Anterior cingulate cortex (tissue), 58 donors: ENCODE measurements at places on chromosomes 13 and 19.

GRCh38 chr19:29415507-29415906, 110.3 kb upstream of the VSTM2B start:
- DNase-seq, result no peak

DNA sequence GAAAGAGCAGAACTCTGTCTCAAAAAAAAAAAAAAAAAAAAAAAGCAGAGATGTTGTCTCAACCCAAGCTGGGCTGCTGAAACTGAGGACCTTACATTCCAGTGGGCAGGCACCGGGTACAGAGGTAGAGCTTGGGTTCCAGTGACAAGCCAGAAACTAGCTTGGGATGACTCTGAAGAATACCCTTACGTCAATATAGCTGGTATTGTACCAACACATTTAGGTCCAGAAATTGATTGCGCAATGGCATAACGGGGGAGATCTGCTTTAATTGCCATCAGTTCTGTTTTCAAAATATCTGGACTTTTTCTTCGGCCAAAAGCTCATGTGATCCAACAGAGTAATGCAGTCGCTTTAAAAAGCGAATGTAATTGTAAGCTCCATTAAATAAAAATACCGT, 103.1 kb upstream of the UBL3 start:
- DNase-seq, result no peak

DNA sequence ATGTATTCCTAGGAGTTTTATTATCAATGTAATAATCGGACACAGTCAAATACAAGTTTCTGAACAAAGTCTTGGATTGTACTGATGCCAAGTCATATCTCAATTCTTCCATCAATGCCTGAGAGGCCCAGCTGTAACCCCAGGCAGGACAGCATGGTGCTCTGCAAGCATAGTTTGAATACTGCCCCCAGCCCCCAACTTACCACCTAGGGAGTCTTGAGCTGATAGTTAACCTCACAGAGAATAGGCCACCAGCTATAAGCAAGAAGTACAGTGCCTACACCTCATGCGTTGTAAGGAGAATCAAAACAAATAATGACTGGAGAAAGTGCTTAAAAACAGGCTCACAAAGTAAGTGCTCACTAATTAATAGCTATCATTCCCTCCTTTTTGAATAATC, 2.7 kb downstream of the PROSER1 start:
- no peak for DNase-seq

- no peak for DNase-seq
Measured at GRCh38 chr13:108924134-108924533, 294.7 kb downstream of the MYO16 start.

DNA sequence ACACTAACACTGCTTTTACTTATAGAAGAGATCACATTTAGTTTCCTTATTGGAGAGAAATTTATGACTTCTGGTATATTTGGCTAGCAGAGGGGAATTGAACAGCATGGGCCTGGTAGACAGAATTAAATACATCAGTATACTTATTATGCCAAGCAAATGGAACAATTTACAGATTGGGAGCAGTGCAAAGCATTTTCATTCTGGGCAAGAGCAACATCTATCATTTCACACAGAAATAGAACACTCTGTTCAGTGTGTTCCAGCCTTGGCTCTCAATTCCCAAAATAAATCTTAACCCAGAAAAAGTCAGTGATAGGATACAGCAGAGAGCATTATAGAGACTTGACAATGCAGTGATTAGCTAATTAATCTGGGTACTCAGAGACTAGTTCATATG, 604.0 kb upstream of the SLITRK6 start:
- no peak for DNase-seq

- DNase-seq, result no peak
Measured at GRCh38 chr19:42619271-42619670, 24.5 kb upstream of the CEACAM8 start.

GRCh38 chr13:65505941-65506340, 1724.2 kb downstream of the PCDH9 start:
- no peak for DNase-seq

GRCh38 chr13:21486322-21486721, 27.2 kb upstream of the ZDHHC20 start:
- no peak for DNase-seq

- no peak for DNase-seq
Measured at GRCh38 chr13:33931397-33932311, 113.7 kb downstream of the RFC3 start.

DNA sequence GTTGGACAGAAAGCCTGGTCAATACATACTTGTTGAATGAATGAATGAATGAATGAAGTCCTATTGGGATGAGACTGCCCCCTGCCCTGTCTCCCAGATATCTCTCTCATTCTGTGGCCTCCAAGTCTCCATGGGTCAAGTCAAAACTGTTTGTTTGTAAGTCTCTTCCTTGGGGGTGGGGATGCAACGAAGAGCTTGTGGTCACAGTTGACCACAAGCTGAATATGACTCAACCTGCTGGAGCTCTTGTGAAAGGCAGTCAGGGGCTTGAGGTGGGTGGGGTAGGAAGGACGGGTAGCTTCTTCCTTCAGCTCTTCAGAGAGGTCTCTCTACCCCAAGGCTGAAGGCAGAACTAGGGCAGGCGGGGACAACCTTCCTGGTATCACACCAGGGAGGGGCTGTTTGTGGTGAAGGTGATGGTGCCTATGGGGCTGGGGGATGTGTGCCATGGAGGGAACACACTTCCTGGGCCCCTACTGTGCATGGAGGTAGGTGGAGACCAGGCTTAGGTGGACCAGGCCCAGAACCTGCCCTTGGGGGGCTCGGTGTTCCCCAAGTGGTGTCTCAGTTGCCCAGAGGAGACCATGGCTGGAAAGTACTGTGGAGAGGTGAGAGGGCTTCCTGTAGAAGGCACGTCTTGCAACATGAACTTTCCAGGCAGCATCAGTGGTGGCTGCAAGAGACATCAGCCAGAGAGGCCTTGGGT, 8.0 kb downstream of the MYO1F start:
- DNase-seq, result no peak

- no peak for DNase-seq
Measured at GRCh38 chr19:27733551-27734266, 1479.2 kb downstream of the UQCRFS1 start.

- no peak for DNase-seq
Measured at GRCh38 chr13:112879283-112879833, 89.7 kb upstream of the MCF2L start.

DNA sequence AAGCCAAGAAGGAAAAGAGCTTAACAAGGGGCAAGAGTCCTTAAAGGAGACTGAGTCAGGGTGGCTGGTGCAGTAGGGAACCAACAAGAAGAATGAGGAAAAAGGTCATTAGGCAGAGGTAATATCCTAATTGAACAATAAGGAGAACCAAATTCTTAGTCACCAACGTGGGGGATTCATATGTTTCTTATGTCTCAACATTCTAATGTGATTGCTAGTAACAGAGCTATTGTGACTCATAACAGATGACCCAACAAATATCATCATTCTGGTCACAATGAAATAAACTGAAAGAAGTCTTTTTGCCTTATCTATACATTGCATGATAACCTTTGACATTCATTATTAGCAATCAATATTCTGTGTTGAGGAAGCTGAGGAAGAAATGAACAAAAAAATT, 101.6 kb downstream of the RAP2A start:
- DNase-seq, result no peak

DNA sequence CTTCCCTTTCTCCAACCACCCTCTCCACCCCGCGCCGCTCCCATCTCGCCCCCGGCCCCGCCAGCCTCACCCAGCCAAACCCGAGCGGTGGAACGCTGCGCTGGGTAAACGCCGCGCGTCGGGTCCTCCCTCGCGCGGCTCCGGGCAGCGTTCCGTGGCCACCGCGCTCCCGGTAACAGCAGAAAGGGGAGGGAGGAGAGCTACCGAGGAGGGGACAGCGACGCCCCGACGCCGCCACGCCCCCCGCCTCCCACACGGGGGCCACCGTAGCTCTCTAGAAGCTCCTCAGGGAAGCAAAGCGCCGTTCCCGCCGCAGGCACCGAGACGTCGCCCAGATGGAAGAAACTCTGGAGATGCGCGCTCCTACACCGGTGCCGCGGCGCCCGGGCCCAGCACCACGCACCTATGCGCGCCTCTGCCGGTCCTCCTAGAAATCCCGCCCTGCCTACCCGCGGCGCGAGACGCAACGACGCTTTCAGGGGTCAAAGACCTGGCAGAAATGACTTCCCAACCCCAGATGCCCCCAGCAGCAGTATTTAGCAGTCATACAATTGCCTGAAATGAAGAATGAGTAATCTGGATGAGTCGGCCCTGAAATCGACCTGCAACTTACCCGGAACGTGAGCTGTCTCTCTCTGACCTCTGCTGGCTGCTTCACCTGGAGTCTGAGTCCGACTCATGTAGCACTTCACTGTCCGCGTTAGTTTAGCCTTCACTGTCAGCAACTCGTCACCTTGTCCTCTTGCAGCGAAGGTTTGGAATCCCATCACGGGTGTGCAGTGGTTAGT, at the start of gene RUBCNL:
RUBCNL (minus strand) TSS at position 189 of the 788 bp plus-strand sequence. CDS start 14,777 bp downstream, outside the sequence.
- peak; percentile 60 for DNase-seq

GRCh38 chr13:30529085-30529834, 63.5 kb upstream of the HMGB1 start:
- DNase-seq, result no peak

- DNase-seq, result no peak
Measured at GRCh38 chr19:28135825-28136224, 1077.1 kb downstream of the UQCRFS1 start.

DNA sequence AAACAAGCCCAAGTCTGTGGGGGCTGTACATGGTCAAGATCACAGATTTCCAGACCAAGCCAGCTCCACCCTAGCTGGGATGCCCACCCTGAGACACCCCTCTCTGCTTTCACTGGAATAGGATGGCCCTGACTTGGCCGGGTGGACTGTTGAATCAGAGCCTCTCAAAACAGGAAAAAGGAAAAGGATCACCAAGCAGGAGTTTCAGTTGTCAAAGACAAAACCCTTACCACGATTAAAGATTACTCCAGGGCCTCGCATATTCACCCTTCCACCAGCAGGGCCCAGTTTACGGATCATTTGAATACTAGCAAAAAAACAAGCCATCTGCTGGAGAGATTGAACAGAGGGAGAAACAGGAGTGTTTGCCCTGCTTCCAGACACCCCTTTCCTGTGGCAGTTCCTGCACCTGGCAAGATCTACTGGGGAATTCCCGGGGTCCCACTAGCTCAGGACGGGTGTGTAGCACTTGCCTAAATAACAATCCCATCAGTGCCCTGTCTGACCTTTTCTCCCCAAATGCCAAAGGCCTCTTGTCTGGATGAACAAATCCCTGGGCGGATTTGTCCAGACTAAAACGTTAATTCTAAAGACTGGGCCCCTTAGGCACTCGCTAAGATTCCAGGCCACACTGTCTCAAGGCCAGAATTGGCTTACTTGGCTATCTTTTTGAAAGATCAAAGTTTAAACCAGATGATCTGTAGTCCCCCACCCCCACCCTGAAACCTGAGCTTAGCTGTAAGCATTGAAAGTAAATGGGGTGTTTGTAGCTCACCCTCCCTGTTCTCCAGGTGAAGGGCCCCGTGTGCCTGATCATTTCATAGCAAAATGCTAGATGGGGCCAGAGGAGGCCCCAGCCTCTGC, 38.4 kb downstream of the ACTN4 start:
- no peak for DNase-seq

DNA sequence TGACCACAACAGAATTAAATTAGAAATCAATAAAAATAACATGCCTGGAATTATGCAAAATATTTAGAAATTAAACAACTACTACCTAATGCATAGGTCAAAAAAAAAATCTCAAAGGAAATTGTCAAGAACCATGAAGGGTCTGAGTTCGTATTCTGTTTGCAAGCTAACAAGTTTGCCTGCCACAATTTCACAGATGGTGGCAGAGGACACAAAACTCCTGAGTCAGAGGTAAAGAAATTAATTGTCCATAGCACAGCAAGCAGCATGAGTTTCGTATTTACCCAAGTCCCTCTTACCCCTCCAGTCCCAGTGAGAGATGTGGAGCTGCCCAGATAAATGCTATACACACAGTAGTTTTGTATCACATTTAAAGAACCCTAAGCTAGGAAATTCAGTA, 675.9 kb downstream of the UQCRFS1 start:
- no peak for DNase-seq

- no peak for DNase-seq
Measured at GRCh38 chr19:281156-281853, 9.9 kb downstream of the PLPP2 start.

DNA sequence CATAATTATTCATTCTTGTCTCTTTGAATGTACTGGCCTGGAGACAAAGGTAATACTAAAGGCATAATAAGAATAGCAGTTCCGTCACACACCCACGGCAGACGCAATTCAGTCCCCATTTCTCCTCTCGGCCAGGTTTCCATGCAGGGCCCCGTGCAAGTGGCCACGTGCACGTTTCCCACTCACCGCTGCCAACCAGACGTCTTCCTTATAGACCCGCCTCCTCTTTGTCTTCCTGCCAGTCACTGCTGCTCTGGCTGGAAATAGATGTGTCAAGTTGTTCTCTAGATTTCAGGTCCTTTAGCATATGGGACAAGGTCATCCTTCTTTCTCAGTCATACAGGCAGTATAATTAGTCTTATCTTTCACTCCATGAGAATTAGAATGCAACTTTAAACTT, 204.3 kb downstream of the SUCLA2 start:
- DNase-seq, result peak; percentile 11

DNA sequence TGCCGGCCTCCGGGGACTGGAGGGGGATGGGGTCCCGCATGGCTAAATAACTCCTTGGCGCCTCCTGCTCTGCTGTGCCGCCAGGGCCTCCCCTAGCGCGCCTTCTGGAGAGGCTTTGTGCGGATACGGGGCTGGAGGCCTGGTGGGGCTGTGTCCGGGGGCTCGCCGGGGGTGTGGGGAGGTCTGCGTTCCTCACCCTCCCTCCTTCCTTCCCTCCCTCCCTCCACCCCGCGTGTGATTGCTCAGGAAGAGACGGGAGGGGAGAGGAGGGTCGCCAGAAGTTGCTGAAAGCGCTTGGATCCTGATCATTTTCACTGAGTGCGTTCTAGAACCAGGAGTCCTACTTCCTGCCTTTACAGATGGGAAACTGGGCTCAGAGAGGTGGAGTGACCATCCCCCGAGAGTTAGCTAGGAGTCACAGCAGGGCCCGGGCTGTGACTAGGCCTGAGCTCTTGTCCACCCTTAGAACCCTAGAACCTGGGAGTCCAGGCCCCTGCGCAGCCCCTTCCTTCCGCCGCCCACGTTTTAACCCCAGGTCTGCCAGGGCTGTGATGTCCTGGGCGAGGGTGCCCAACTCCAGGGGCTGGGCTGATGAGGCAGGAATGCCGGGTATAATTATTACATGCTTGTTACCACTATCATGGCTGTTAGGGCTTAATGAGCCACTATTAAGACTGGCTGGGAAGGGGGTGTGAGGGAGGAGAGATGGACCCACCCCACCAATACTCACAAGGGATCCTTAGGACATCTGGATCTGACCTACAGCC, 782 bp upstream of the JUND start:
- DNase-seq, result no peak

- DNase-seq, result no peak
Measured at GRCh38 chr13:26989261-26989956, 182.2 kb downstream of the USP12 start.

DNA sequence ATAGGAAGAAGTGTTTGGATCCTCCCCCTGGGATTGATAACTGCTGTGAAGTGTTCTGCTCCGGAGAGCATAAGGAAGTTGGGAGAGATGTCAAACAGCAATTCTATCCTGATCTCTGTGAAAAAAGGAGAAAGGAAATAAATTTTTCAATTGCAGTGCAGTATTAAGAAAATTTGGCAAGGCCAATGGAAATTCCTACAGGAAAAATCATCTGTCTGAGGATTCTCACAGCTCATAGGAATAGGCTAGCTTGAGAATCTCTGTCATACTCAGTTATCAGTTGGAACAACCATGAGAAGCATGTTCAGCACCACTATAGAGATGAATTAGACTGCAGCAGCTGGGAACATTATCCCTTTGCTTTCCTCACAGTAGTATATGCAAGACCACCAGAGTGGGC, 1238.9 kb upstream of the MIR17HG start:
- DNase-seq, result no peak

- no peak for DNase-seq
Measured at GRCh38 chr19:53824134-53824611, at the start of gene NLRP12. TSS of gene NLRP12 (minus strand) at chr19:53824314. CDS start at chr19:53824174, 140 bp downstream.

- DNase-seq, result peak; percentile 76
Measured at GRCh38 chr19:56671613-56671994, at the start of gene ZNF835. TSS of gene ZNF835 (minus strand) at chr19:56671757. CDS start at chr19:56665198, 6,559 bp downstream.
